ENCODE measurements at places on chromosomes 6 and 20.

- no peak for DNase-seq
These were observed 217.9 kb upstream of the SGK1 start for GRCh38 chr6:134535831-134536230.

- no peak for DNase-seq
These were observed 84.1 kb upstream of the EPB41L1 start for GRCh38 chr20:36070451-36070850.

DNA sequence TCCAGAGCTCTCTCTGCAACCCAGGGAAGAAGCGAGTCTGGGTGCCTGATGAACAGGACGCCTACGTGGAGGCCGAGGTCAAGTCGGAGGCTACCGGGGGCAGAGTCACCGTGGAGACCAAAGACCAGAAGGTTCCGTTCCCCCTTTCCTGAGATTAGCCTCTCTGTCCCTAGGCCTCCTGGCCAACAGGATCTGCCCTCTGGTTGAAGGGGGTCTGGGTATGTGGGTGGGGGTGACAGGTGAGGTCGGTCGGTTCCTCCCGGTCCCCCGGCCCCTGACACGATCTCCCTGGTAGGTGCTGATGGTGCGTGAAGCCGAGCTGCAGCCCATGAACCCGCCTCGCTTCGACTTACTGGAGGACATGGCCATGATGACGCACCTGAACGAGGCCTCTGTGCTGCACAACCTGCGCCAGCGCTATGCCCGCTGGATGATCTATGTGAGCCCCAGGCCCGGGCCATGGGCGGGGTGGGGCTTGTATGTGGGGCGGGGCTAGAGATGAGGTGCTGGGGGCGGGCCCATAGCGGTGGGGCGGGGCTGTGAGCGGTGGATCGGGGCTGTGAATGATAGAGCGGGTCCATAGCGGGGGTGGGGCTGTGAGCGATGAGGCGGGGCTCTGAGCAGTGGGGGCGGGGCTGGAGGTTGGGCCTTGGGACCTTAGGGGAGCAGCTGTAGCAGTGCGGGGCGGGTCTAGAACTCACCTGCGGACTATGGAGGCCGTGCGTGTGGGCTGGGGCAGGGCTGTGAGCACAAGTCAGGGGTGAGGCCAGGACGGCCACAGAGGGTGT lies 23.9 kb downstream of the MYH7B start:
- DNase-seq = no peak

DNA sequence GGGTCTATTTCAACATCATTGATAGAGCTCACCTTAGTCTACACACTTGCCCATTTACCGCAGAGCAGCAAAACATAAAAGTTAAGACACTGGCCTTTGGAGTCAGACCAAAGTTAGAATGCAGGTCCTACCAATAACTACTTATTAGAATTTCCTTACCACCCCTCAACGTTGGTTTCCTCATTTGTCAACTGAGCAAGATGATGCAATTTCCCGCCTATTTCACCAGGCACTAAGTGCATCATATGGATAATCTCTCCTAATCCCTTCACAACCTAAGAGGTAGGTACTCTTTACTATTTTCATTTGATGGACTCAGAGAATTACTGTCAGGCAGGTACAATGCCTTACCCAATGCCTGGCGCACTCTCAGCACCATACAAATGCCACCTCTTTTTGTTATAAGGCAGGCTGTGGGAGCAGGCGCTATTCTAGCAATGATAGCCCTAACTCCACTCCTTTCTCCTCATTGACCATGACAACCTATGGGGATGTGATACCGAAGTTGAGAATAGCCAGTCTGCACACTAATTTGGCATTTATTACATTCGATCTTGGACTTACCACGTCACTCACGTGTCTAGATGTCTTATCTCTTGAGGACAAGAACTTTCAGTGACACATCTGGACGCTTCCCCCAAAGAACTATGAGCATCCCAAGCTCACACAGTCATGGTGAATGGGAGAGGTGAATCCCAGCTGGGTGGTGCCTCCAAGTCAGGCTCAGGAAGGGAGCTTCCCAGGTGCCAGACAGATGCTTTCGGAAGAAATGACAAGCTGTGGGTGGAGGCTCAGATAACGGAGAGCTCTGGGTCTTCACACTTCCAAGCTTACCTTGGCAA lies 128.1 kb upstream of the STMND1 start:
- no peak for DNase-seq

DNA sequence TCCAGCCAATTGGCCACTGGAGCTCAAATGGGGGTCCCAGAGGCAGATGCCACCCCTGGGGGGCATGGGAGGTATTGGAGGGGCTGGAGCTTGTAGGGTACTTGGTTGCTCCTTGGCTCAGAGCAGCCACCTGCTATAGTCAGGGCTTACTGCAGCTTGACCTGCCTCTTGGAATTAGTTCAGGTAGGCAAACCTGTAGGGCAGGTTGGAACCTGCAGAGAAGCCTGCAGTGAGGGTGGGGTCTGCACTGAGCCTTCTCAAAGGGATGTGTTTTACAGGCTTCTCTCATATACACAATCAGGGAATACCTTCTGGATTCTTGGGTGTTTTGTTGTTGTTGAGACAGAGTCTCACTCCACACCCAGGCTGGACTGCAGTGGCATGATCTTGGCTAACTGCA lies 94.2 kb upstream of the MYL9 start:
- DNase-seq = no peak

GRCh38 chr6:148934961-148935360 lies 188.1 kb downstream of the UST start:
- DNase-seq = no peak

- no peak for DNase-seq
These were observed 19.5 kb upstream of the FAM8A1 start for GRCh38 chr6:17580518-17581048.

GRCh38 chr20:33725607-33726264 lies 5.6 kb upstream of the PXMP4 start:
- no peak for DNase-seq

GRCh38 chr6:86683132-86683908 lies 254.0 kb upstream of the HTR1E start:
- DNase-seq = no peak

DNA sequence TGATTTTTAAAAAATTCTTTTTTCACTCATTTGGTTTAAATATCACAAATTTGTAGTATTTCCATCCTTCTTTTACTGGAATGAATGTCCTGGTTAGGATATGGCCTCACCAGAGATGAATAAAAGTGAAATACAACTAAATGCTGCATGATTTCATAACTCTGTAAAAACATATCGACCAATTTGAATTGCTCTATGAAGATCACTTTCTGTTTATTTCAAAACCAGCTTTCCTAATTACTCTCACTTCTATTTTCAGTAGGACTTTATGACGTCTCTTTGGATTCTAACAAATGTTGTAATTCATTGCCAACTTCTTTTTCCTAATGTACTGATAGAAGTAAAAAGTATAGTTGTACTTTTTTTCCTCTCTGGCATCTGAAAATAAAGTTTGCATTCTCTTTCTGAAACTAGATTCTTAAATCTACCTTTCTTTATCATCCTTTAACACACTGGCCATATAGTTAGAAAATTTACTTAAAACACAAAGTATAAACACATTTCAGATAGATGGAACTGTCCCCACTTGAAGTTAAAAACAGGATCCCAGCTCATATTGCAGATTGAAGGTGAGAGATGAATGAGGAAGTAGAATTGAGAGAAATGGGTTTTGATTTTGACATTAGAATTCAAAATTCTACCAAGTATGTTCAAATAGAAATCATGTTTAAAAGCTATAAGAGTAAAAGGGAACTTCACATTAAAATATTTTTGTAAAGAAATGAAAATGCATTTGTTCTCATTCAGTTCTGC lies 40.3 kb upstream of the IL20RA start:
- DNase-seq = no peak

DNA sequence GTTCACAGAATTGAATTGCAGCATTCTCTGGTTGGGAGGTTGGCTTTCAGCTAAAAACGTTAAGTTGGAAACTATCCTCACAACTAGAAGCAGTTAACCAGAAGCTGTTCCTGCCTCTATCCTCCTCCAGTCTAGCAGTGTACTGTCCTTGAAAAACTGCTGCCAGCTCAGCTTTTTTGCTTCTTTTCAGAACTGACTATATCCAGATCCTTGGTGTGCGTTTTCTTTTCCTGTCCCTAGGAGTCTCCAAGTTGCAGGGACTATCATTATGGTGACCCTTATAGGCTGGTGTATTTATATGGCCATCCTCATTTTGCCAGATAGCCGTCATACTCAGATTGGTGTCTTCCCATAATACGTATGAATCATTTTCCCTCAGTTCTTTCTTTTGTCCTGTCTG lies 5.5 kb downstream of the ITCH start:
- DNase-seq = no peak

DNA sequence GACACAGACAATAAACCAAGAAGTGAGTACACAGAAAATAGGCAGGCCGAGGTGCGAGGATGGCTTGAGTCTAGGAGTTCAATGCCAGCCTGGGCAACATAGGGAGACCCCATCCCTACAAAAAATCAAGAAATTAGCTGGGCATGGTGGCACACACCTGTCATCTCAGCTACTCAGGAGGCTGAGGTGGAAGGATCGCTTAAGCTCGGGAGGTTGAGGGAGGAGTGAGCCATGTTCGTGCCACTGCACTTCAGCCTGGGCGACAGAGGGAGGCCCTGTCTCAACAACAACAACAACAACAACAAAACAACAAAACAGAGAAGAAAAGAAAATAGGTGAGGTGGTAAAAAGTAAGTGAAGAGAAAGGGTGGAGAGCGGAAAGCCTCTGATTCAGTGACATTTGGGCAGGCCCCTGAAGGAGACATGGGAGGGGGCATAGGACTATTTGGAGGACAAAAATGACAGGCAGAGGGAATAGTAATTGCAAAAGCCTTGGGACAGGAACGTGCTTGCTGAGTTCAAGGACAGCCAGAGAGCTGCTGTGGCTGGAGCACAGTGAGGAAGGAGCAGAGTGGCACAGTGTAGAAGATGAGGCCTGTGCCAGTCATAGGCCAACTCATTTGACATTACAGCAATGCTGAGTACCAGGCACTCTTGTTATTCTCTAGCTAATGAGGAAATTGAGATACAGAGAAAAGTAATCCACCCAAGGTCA lies 160.6 kb downstream of the VEGFA start:
- DNase-seq = no peak

GRCh38 chr6:47403056-47403455 lies 74.5 kb upstream of the CD2AP start:
- DNase-seq = no peak

DNA sequence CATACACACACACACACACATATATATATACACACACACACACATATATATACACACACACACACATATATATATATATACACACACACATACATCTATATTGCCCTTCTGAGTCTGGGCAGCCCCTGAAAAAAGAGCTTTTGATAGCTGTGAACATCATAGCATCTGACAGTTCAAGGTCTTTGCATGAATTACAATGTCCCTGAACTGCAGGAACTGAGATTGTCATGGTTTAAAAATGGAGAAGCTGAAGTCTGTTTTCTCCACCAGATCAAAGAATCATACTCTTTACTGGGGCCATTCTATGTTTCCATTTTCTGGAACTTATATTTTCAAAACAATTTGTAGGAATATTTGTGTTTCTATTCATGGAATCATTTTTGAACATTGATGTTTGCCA lies 189.8 kb downstream of the ZDHHC14 start:
- DNase-seq = no peak

- no peak for DNase-seq
These were observed 70.1 kb upstream of the TULP4 start for GRCh38 chr6:158242071-158242606.

DNA sequence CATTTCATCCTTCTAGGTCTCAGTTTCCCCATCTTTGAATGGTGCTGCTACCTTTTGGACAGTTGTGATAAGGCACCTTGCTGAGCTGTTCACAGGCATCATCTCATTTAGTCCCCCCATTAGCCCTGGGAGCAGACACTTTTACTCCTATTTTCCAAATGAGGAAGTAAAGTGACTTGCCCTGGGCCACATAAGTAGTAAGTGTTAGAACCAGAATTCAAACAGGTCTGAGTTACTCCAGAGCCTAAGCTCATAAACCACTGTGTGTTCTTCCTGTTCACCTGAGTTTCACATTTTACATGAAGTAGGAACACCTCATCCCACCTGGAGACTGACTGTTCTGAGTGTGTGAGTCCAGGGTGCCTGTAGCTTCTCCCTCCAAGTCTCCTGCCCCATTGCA lies 43.5 kb upstream of the EPB41L1 start:
- no peak for DNase-seq

DNA sequence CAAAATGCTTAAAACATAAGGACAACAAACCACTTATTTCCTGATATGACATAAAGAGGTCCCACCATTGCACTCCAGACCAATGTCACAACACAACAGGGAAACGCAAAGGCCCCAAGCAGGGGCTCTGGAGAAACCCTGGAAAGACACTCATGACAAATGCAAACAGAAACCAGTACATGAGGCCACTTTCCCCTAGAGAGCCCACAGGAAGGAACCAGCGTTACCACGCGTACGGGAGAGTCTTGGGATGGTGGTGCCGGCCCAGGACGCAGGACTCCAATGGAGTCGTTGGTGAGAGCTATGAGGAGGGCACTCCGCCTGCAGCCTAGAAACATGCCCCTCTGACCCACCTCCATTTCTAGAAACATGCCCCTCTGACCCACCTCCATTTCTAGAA lies 20.2 kb downstream of the GMEB2 start:
- DNase-seq = no peak

DNA sequence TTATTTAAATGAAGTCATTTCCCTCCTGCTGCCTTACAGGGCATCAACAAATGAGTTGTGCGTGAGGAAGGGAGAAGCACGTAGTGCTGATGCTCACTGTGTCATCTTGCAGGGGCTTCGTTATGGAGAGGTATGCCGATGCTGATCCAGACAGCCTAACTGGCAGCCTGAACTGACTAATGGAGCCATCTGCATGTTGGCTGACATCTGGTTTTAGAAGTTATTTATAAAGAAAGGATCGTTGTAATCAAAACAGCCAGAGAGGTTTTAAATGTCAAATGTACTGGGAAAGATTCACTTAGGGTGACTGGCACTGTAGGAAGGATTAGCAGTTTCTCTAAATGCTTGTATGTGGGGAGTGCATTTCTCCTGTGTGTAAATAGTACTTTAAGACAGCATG lies 54.6 kb downstream of the FARS2 start:
- no peak for DNase-seq

- DNase-seq = no peak
These were observed 133.3 kb upstream of the AGPAT4 start for GRCh38 chr6:161407115-161407514.

DNA sequence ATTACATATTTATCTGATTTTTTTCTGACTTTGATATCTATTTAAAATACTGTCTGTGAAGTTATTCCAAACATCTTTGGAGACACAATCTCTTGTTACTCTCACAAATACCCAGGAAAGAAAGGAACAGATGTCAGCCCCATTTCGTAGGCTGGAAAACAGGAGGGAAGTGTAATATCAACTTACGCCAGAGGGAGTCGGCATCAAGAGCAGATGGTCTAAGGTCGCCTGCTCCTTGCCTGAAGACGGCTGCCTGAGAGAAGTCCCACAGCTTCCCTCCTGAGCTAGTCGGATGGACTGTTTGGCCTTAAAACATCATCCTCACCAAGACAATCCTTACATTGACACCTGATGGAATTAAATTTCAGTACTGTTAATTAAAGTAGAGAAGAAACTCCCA lies 13.4 kb downstream of the CST7 start:
- no peak for DNase-seq

DNA sequence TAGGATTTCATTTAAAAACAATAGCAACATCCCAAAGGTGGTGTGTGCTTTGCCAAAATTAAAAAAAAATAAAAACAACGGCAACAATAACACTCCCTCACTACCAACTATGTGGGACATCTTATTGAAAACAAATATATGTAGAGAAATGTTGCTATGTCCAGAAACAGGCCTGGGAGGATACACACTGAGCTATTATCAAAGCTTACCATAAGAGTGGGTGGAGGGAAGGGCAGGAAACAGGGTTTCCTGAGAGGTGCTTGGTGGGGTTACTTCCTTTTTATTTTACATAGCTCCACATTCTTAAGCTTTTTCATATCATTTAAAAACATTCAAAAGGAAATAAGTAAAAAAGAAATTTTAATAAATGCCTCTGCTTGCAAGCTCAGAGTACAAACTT lies 150.0 kb upstream of the RIPOR2 start:
- DNase-seq = peak; percentile 26
